ENCODE measurements at places on chromosomes 12 and 14.

- no peak for DNase-seq
Measured at GRCh38 chr14:50533241-50533705, 904 bp upstream of the MAP4K5 start.

- DNase-seq: no peak
Measured at GRCh38 chr12:104569346-104570173, 112.8 kb downstream of the CHST11 start.

GRCh38 chr12:95184121-95184520, 33.1 kb downstream of the FGD6 start:
- DNase-seq: no peak

DNA sequence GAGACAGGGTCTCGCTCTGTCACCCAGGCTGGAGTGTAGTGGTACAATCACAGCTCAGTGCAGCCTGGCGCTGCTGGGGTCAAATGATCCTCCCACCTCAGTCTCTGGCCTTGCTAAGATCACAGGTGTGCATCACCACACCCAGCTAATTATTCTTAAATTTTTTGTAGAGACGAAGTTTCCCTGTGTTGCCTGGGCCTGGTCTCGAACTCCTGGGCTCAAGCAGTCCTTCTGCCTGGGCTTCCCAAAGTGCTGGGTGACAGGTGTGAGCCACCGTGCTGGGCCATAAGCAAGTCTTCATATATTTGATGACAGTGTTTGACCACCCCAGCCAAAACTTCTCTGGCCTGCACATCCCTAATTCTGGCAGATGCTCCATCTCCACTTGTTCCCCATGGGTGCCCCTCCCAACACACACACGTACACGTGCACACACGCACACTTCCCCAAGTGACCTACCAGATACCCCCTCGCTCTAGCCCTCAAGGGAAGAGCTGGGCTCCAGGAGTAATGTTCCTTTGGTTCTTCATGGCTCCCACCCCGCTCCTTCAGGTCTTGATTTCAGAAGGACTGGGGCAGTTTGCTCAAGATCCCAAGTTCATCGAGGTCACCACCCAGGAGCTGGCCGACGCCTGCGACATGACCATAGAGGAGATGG, 104.3 kb upstream of the FKBP4 start:
- DNase-seq: no peak

GRCh38 chr12:92735131-92735721, 32.4 kb downstream of the PLEKHG7 start:
- DNase-seq: peak; percentile 2

DNA sequence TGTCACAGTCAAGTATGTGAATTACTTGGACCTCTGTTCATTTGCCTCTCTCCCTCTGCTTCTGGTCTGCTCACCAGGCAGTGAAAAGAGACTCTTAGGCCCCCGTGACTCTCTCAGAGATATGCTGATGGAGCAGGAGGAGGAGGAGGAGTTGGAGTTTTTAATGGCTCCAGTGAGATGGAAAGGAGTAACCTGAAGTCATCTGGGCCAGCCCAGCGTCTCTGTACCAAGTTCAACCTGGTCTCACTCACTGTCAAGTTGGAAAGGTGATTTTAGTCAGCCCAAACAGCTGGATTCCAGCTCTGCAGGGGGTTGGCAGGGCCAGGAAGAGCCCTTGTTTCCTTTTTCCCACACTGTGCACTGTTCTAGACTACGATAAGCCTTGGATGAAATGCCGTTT, 48.6 kb downstream of the SH2B3 start:
- DNase-seq: no peak

DNA sequence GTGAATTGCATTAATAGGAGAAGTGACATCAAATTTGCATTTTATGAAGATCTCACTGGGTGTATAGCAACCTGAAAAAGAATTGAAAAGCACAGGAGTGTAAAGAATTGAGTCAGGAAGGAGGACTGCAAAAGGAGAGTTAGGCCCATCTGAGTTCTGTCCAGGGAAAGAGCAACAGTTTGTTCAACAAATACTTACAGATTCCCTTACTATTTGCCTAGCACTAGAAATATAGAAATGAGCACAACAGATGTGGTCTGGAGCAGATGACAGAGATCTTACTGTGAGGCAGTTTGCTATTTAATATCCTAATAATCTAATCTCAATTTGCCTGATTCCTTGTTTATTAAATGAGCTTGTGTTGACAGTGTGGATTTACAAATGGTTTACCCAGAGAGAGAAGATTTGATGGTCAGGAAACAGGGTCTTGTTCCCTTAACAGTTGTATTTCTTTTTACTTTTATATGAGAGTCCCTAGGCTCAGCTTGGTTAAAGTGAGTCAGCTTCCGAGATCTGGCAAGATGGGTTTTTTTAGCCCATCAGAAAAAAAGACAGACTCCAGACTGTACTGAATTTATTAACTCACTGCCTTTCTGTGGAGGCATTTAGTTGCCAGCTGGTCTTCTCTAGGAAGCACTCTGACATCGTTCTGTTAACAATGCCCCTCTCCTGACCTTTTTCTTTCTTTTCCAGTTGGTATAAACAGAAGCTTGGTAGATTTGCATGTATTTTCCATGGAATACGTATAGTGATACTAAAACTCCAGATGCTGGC, 229.7 kb downstream of the TTC6 start:
- no peak for DNase-seq

DNA sequence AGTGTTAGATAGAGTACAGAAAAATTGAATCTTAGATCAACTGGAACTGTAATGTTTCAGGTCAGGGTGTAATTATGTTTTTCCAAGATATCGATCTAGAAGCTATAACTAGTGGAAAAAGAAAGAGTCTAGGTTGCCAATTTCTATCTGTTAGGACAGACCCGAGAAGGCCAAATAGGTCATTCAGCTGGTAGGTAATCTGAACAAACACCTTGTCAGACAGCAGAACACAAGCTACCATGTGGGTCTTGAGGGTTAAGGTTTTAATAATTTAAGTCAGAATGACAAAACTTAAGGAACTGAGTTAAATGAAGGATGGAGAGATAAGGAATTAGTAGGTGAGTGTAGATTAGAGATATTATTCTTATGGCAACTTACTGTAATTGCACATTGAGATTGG, 44.9 kb upstream of the KCNMB4 start:
- DNase-seq: no peak

Data from GM23338 (cell line).